ENCODE measurements at places on chromosomes 7 and 10. TPM values are rescaled to one million over a fixed set of nuclear protein-coding genes. Genes with fewer than 3 reads are reported as not detected.

DNA sequence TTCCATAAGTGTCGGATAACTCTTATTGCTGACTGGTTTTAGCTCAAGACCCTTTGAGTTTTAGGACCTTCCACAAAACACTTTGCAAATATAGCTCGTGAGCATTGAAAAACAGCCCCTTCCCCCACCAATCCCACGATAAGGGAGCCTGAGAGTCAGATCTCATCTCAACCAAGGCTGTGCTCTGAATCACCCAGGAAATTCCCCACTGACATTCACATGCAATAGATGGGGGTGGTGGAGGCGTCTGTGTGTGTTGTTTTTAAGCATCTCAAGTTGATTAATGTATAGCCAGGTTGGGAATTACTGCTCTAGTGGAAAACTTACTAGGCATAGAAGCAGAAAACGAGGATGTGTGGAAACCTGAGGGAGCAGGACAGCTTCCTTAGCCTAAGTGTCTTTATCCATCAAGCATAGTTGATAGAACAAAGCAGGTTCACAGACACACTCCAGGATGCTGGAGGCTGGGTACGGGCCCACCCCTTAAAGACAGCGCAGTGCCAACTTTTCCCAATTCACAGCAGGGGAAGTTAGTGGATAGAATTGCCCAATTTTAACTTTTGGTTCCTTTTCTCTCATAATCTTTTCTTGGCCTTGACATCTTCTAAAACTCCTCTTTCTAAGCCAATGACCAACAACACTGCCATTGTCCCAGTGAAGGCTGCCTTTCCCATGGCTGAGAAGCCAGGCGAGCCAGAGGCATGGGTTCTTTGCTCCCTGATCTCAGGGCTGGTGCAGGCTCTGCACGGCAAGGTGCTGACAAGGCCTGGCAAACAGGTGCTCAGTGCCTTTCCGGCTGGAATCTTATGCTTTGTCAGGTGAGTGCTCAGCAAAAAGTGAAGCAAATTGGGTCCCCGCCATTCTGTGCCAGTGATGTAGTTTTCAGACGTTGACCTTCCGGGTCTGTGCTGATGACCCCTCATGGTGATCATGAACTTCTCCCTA lies 98.5 kb upstream of the INSIG1 start:
- DNase-seq, result no peak

DNA sequence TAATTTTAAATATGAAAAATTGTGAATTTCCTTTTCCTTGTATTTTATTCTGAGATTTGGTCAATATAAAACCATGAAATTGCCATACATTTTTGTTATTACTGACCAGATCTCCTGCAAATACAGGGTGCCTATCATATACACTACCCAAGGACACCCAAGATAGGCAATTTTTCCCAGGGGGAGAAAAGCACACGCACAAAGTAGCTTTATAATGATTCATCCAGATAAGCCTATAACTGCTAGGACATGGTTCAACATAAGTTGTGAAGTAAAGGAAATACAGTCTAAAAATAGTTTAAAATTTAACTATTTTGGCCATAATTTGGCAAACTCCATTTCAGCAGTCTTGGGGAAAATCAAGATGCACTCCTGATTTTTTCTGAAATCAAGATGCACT lies 4.8 kb downstream of the RUFY2 start:
- DNase-seq, result no peak

SLC12A9 gene
- 64.6 TPM for total RNA-seq

CNPY4 gene
- 69.8 TPM for total RNA-seq

DNA sequence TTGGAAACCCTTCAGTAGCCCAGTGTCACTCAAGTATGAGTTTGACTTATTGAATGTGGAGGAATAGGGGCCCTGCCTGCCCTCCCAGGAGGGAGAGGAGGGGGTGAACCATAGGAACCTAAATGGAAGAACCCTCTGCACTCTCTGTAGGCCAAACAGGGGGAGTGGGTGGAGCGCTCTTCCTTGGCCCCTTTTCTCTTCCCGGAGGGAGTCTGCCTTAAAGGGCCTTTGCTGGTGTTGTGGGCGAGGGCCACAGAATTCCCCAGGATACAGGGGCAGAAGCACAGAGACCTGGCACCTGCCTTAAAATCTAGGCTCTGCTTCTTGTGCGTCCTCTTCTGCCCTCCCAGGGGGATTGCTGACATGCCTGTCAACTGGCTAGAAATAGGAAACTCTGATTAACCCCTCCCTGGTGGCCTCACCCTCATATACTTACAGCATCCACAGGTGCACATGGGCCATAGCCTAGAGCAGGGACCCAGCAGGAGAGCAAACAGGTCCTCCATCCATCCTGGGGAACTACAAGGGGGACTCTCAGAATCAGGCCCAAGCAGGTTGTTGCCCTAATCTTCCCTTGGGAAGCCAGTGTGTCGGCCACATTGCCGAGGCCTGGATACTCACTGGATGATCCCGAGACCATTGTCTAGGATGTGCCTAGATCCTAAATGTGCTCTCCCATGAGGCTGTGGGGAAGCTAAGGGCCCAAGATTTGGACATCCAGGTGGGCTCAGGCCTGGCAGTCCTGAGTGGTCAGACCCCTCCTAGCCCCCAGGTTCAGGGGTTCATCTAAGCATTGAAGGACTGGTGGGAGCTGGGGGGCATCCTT lies 3.4 kb downstream of the TRIM8 start:
- DNase-seq, result no peak

DNA sequence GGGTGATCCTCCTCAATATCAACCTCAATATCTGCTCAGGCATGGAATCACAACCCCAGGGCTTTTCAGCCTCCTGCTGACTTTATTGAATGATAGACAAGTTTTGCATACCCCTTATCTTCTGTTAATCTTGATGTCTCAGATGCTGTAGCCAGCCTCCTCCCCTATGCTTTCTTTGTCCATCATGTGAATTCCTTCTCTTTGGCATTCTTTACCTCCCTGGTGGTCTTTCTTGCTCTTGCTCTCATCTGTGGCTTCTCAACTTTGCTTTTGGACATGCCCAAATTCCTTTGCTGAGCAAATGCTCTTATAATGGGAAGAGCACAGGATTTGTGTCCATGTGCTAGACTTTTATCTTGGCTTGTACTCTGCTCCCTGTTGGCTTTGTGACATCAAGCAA lies 73.4 kb upstream of the FAM13C start:
- DNase-seq, result no peak

ZNF503 gene
- 0.12 TPM for total RNA-seq

- DNase-seq, result peak; percentile 81
Measured at GRCh38 chr10:69629897-69630650, at the start of gene FAM241B. TSS of gene FAM241B (plus strand) at chr10:69630247. CDS start at chr10:69631744, 1,497 bp downstream.
